Activated T-helper 17 cell treated with anti-CD3 and anti-CD28 coated beads, Interleukin-2, amount 50 U/mL, for 72 hours (primary cell): ENCODE measurements at places on chromosomes 16 and 17.
A peak's percentile ranks its signal among the peaks of the same experiment; 100 is the strongest.

GRCh38 chr17:30600830-30601494 lies 123.8 kb downstream of the GOSR1 start:
- peak; percentile 14 for ATAC-seq

DNA sequence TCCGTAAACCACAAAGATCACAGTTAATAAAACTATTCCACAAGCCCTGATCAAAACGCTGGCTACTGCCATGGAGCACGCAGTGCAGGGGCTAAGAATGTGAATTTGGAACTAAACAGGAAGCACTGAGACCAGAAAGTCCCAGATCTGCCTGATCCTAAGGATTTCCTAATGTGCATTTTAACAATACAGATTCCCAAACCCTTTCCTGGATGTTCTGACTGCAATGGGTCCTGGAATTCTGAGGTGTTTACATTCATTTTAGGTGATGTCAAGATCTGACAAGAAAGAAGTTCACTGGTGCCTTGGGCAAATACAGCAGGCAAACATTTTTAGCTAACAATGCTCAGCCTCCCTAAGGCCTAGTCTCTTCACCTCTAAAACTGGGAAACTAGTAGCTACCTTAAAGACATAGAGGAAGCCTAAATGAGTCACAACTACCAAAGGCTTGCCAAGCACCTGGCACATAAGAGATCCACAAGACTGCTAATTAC lies 10.3 kb downstream of the NSMCE1 start:
- ATAC-seq: peak; percentile 27

DNA sequence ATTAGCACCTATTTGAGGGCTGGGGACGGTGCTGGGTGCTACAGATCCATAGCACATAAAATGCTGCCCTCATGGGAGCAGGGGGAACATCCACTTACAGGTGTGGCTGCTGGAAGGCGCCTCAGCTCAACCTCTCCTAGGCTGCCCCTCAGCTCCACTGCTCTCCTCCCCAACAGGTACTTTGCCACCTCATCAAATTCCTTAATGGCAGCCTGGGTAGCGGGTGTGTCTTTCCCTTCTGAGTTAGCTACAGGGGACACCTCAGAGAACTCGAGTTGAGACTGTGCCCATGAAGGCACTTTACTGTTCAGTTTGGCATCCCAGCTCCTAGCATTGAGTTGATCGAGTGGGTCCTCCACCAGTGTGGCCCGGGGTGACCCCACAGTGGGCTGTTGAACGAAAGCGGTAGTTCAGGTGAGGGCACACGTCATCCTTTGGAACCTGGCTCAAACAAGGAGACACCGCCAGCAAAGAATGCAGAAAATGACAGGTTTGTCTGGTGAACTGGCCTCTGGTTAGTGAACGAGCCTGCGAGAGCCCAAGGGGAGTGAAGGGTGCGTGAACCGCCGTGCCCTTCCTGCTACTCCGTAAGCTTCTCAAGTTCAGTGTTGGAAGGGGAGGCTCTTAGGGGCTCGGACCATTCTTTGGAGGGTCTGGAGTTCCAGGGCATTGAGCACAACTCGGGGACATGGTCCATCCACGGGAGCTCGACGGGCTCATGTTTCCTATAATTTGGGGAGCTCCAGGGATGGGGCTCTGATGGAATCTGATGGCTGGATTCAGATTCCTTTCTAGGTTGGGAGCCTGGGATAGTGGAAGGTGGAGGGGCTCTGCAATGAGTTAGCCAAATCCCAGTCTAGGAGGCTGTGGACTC lies 3.5 kb upstream of the CMIP start:
- no peak for ATAC-seq

- peak; percentile 54 for ATAC-seq
Observed at GRCh38 chr16:83031524-83031923, 404.8 kb downstream of the CDH13 start.
